ENCODE measurements at places on chromosomes 1 and 21.

DNA sequence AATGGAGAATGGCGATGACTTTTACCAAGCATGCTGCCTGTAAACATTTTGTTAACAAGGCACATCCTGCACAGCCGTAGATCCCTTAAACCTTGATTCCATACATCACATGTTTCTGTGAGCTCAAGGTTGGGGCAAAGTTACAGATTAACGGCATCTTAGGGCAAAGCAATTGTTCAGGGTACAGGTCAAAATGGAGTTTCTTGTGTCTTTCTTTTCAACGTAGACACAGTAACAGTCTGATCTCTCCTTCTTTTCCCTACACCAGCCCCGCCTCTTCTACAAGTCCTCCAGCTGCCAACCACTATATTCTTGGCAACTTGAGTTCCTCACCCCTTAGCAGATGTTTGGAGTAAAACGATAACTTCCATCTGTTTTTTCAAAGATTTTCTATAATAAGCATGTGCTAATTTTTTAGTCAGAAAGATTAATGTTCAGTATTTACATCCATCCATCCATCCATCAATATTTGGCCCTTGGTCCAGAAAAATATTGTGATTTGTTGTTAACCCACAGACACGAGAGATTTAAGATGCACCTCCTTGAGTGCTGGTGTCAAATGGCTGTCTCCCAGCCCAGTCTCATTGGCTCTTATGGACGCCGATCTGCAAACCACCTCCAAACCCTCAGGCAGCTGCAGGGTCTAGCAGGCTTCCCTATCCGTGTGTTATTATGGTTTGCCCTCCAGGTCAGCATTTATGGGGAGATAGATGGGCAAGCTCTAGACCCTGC, 3.8 kb downstream of the DNALI1 start:
- DNase-seq = no peak

DNA sequence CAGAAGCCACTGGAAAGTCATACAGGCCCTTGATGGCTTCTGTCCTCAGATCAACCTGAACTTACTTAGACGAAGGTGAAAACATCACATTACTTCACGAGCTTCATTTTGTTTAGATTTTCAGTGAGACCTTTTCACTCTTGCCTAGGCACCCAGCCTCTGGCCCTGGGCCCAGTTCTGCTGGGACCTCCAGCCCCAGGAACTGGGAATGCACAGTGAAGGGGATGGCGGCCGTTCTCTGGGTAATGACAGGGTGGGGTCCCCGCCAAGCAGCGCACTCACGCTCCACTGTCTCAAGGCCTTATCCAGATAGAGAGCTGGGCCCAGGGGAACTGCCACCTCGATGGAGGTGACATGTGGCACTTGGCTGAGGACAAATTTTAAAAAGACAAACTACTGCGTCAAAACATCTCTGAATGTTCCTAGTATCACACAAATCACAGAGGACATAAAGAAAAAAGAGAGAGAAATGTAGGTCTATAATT, 54.8 kb downstream of the NPHP4 start:
- DNase-seq = no peak

DNA sequence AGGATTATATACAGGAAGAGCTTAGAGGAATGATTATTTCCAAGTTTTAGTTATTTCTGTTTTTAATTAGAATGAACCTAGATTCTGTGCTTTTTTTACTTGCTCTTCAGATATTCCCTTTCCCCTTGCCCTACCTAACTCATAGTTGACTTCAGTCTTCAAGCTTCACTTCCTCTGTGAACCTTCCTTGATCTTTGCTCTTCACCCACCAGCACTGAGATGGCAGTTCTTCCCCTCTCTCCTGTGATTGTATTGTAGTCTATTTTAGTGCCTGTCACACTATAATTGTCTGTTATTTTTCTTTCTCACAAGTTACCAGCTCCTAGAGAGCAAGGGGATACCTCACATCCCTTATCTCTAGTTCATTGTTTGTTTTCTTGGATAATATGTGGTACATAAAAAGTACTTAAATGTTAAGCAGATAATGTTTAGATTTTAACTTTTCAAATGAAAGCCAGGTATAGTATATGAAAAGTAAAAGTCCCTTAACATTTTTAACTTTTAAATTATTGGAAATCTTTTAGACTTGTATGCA, 33.2 kb downstream of the KCTD3 start:
- DNase-seq = no peak

GRCh38 chr21:38284216-38284615, 27.4 kb downstream of the KCNJ15 start:
- no peak for DNase-seq

DNA sequence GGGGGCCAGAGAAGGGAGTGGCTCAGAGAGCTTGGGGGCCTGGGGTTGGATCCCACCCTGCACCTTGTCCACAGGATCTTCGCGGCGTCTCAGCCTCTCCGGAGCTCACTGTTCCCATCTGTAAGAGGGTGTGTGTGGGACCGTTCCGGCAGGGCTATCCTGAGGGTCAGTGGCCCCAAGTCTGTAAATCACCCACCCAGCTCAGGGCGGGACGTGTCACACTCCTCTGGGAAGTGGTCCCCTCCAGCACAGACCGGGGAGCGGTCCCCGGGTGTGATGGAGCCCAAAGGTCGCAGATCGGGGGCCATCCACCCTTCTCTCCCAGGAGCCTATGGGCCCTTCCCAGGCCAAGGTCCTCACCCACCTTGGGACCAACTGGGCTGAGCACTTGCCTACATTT, 40.0 kb downstream of the KCNAB2 start:
- no peak for DNase-seq

DNA sequence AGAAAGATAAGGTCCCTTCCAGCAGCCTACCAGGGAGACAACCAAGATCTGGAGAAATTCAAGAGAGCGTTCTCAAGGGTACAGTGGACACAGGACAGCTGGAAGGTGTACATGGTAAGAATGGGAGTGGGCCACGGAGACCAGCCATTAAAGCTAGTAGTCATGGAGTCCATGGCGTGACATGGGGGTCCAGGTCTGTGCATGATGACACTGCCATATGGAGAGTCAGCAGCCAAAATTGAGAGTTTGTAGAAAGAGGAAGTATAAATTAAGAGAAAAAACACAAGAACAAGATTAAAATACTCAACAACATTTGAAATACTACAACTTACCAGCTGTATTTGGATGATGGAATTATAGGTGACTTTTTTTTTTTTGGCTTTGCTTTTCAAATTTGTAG, 7.9 kb upstream of the LORICRIN start:
- no peak for DNase-seq

- DNase-seq = no peak
Observed at GRCh38 chr1:10635992-10636391, 160.5 kb downstream of the CASZ1 start.

DNA sequence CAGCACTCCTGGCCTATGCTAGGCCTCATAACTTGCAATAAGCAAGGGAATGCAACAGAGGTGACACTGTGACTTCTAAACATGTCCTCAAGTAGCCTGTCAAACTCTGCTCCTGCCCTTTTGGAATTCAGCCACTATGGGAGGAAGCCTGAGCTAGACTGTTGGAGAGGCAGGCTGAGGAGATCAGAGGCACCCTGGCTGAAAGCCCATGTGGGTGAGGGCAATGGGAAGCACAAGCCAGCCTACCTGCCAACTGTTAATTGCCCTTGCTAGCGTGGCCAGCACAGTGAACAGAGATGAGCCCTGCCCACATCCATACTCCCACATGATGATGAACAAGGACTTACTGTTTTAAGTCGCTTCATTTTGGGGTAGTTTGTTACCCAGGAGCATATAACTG, 17.7 kb downstream of the GNB1 start:
- peak; percentile 66 for DNase-seq

- no peak for DNase-seq
Observed at GRCh38 chr1:108722292-108722691, 9.6 kb downstream of the FNDC7 start.

GRCh38 chr1:19650416-19651140, 6.5 kb downstream of the NBL1 start:
- peak; percentile 44 for DNase-seq

DNA sequence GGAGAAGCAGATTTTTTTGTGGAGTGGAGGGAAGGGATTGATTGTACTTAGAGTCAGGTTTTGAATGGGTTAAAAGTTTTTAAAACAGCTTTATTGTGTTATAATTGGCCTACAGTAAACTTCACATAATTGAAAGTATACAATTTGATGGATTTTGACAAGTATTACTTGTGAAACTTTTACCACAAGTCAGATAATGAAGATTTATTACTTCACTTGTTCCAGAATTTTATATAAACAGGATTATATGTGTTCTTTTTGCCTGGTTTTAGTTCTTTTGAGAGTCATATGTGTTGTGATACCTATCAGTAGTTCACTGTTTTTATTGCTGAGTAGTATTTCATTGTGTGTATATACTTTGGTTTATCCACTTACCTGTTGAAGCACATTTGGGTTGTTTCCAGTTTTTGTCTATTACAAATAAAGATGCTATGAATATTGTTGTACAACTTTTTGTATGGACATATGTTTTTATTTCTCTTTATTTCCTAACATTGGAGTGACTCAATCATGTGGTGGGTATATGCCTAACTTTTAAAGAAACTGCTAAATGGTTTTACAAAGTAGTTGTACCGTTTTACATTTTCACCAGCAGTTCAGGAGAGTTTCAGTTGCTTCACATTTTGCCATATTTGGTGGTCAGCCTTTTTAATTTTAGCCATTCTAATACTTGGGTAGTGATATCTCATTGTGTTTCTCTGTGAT, 71.0 kb downstream of the DYRK1A start:
- DNase-seq = no peak

- no peak for DNase-seq
Observed at GRCh38 chr1:22625262-22625925, 11.0 kb upstream of the C1QA start.

DNA sequence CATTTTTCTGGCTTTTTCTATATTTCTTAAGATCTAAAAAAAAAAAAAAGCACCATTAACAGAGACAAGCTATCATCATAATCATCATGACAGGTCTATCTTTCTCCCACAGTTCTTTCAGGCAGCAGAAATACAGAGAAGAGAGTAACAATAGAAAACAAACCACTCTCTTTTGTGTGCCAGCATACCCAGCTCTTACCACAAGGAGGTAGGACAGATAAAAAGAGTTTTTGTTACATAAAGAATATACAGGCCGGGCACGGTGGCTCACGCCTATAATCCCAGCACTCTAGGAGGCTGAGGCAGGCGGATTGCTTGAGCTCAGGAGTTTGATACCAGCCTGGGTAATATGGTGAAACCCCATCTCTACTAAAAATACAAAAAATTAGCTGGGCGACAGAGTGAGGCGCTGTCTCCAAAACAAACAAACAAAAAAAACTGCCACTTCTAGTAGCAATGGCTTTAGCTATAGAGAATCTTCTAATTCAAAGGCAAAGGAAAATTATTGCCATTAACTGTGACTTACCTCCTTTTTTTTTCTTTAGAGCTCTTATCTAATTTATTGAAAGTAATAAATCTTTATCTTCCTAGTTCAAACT, 39.7 kb downstream of the ANKRD13C start:
- DNase-seq = no peak

GRCh38 chr1:64427879-64428278, 42.0 kb upstream of the CACHD1 start:
- no peak for DNase-seq

Data from left cardiac atrium (tissue), 4 donors.